Activated CD8-positive, alpha-beta memory T cell treated with anti-CD3 and anti-CD28 coated beads for 1 hour (primary cell): ENCODE measurements at places on chromosomes 16 and 17.

GRCh38 chr17:82245134-82246039, 16.5 kb downstream of the SLC16A3 start:
- no peak for DNase-seq

- no peak for DNase-seq
These were observed 5.3 kb downstream of the ITGAX start for GRCh38 chr16:31360251-31360650.

DNA sequence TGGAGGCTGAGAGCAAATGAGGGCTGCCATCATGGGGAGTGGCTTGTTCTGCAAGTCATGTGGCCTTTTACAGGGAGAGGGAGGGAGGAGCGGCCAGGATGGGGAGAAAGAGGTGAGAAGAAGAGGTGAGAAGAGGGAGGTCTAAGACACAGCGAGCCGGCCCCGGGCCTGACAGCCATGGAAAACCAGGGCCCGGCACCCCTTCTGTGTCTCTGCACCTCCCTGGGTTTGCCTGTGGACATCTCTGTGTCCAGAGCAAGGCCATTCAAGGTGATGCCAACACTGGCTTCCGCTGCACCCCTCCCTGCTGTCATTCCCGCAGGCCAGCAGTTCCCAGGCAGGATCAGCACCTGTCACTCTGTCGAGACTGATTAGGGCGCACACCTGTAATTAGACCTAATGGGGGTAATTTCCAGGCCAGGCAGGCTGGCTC, 75.6 kb downstream of the MGAT5B start:
- DNase-seq: no peak

- no peak for DNase-seq
These were observed 194.9 kb upstream of the CDH5 start for GRCh38 chr16:66171578-66171977.

DNA sequence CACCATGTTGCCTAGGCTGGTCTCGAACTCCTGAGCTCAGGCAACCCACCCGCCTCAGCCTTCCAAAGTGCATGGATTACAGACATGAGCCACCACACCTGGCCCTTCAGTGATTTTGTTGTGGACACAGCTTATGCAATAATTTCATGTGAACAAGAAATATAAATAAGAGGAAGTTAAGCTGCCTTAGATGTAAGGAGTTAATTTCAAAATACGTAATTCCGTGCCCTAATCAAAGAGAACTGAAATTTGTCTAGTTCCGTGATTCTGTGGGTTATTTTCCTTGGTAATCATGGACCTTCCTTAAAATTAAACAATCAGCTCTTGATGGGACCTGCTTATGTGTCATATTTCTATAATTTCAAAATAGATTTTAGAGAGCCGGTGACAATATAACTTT, 11.9 kb downstream of the TVP23A start:
- no peak for DNase-seq

DNA sequence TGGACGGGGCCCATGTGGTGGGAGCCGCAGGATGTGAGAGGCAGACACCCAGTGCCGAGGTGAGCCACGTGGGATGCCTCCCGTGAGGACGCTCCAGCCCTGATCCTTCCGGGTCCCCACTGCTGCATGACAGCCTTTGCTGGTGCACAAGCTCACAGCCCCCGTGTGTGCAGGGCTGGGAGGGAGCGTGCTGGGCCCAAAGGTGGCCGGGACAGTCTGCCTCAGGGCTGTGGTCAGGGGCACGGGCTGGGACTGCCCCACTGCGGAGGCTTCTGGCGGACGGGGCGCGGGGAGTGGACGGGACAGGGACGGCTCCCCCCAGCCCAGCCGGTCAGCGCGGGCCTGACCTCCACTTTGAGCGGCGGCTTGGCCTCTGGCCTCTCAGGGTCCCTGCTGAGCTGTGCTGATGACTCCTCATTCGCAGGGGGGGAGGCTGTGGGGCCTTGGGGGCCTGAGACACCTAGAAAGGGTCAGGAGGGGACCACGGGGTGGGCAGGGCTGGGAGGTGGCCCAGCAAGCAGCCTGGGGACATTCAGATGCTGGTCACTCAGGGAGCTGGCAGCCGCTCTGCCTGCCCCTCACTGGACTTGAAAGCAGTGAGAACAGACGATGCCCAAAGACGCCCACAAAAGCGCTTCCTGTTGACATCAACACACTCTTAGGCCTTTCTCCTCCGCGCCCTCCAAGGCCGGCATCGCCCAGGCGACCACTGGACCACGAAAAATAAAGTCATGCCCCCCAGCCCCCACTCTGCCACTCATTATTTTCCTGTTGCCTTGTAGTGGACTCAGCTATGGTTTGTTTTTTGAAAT, 9.3 kb upstream of the METRNL start:
- DNase-seq: no peak

- no peak for DNase-seq
These were observed 27.3 kb downstream of the TTYH2 start for GRCh38 chr17:74240618-74241205.

GRCh38 chr17:45200701-45201100, 21.0 kb upstream of the FMNL1 start:
- DNase-seq: no peak

GRCh38 chr17:67992548-67993152, 3.6 kb downstream of the C17orf58 start:
- DNase-seq: no peak

DNA sequence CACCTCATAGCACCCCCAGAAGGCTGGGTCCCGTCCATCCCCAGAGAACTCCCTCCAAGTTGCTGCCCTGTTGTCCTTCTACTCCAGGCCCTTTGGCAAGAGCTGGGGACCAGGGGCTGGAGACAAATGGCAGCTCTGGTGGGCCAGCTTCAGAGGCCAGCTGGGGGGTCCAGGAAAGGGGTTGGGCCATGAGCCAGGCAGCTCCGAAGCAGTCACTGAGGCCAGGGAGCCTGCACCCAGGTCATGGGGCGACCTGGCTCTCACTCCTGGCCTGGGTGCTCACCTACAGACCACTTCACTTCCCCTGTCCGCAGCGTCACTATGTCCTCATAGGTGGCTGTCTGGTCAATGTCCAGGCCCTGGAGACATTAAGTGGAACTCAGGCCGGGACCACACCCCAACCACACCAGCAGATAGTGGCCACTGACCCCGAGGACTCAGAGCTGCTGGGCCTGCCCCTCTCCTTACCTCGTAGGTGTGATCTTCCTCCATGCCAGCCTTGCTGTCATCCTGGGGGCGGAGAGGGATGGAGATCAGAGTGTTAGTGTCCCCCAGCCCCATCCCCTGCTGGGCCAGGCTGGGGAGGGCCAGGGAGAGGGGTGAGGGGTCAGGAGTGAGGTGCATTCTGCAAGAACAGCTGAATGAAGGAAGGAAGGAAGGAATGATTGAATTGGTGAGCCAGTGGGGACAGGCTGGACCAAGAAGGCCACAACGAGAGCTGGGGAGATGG, 3.0 kb downstream of the CD79B start:
- no peak for DNase-seq

DNA sequence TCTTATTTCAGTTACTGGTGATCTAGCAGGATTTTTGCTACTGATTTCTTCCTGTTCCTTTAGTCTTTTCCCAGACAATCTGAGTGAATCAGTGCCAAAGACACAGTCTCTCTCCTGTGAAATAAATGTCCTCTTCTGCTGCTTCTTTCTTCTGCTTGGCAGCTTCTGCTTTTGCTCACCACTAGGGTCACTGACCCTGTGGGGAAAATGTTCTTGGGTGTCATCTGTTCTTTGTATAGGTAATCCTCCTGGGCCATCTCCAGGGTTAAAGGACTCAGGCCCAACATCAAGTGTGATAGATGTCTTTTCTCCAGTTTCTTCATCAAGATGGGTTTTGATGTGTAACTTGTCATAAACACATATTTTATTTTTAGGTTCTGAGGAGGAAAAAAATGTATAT, 5.2 kb downstream of the PALB2 start:
- DNase-seq: no peak

DNA sequence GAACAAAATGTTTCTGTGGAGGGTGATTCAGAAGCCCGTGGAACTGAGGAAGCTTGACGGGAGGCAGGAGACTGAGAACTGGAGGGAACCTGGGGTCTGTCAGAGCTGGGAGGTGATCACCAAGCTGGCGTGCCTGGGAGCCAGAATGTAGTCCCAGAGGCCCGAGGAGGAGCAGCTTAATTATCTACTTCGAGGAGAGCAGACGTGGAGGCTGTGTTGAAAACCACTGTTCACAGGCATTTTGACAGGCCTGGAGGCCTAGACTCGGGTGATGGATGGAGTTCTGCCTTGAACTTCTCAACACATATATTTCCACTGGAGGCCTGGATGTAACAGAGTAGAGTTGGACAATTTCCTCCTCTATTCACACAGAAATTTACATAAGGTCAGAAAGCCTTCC, 177.7 kb upstream of the SALL1 start:
- DNase-seq: no peak

DNA sequence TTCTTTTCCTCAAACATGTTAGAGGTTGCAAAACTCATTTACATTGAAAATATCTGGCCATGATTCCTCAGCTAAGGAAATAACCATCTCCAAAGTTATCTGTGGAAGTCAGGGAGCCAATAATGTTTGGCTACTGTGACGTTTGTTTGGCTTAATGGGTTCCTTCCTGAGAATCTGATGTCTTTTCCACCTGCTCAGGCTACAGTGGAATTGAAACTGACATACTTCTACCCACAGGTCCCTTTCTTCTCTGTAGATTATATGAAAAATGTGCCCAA, 221.1 kb upstream of the XYLT1 start:
- no peak for DNase-seq

DNA sequence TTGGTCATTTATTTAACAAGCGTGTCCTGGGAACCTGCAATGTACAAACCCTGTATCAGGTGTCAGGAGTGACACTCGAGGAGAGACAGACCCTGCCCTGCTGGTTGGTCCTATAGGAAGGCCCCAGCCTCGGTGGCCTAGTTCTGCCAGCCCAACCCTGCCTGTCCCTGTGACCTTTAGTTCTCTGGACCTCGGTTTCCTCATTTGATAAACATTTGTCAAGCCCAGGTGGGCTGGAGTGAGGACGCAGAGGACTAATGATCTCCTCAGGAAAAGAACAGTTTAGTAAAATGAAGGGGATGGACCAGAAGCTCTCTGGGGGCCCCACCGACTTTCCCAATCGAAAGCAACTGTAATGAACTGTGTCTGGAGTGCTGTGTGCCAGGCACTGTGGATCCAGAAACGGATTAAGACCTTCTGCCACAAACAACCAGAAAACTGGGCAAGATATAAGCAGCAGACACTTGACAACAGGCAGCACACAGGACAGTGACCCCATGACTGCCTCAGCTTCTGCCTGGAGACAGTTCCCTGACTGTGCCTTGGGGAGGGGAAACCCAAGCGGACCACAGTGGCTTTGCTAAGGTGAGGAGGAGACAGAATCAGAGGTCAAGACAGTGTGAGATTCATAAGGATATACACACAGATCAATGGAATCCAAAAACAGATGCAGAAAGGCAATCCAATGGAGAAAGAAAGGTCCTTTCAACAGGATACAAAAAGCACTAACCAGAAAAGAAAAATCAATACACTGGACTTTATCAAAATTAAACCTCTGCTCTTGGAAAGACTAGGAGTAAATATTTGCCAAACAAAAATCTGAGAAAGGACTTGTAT, 8.8 kb downstream of the PRCD start:
- no peak for DNase-seq

GRCh38 chr17:58680038-58680369, 11.8 kb downstream of the TEX14 start:
- DNase-seq: no peak

DNA sequence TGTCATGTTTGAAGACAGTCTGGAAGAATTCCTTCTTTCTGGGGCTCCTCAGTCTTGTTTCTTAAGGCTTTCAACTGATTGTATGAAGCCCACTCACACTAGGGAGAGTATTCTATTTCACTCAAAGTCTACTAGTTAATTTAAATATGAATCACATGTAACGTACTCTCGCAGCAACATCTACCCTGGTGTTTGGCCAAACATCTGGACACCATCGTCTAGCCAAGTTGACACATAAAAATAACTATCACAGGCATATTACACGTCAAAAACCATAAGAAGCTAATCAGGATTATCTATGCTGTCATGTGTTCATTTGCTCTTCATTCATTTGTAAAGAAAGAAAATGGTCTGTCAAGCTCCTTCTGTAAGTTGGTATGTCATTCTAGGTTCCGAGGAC, 787.4 kb downstream of the KCNJ2 start:
- no peak for DNase-seq

DNA sequence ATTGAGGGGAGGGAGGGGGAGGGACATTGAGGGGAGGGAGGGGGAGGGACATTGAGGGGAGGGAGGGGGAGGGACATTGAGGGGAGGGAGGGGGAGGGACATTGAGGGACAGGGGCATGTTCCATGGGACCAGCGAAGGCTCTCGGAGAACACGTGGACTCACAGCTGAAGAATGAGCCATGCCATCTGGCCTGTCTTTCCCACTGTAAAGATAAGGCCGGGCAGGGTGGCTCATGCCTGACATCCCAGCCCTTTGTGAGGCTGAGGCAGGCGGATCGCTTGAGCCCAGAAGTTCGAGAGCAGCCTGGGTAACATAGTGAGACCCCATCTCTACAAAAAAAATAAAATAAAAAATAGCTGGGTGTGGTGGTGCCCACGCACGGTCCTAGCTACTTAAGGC, 32.5 kb downstream of the RPH3AL start:
- no peak for DNase-seq

- DNase-seq: no peak
These were observed 4.4 kb upstream of the HOXB5 start for GRCh38 chr17:48597778-48598631.

- DNase-seq: no peak
These were observed 18.8 kb upstream of the RBL2 start for GRCh38 chr16:53415504-53415903.

DNA sequence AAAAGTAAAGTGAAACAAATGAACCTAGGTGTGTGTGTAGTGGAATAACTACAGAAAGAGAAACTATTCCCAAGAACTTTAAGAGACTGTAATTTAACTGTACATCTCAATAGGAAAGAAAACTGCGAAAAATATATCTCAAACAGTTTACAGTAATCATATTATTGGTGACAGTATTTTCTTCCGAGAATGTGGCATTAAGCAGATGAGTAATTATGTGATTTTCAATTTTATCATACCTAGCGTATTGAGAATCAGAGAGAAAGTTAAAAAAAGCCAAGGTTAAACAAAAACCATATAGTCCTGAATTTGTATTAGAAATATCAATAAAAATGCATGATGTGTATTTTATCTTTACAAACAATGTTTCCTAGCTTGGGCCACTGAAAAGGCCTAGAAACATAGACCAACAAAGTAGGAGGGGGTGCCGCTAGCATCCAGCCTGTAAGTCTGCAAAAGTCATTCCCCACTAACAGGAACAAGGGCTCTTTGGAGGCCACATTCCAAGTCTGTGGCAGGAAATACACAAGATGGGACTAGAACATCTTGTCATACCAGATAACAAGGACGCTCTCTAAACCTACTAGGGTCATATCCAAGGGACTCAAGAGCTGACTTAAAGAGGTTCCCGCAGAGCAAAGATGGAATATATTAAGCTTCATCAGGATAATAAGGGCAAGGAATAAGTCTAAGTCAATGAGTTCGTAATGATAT, 20.5 kb downstream of the RNF157 start:
- DNase-seq: no peak

- DNase-seq: no peak
These were observed 1.4 kb upstream of the HS3ST3B1 start for GRCh38 chr17:14299280-14300141.
